ENCODE measurements at places on chromosomes 7 and 10.
A peak's percentile ranks its signal among the peaks of the same experiment; 100 is the strongest.

DNA sequence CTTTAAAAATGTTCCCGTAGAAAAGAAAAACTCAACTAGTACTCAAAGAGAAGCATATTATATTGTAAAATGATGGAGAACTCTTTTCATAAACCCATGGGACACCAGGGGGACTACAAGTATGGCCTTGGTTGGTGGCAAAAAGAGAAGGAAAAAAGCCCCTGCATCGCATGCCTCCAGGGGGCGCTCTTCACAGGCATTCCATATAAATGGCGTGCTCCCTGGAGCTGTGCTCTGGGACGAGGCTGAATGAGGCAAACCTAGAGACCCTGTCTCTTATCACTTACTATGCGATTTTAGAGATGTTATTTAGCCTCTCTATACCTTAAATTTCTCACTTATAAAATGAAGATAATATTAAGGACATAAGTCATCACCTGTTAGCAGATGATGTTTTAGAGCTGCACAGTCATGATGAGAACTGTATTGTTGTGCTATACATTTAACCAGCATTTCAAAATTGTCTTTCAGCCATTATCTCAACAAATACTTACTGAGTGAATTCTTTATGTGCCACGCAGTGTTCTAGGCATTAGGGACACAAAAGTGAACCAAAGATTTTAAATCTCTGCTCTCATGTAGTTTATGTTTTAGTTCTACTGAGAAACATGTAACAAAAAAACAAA is 105.8 kb downstream of the ARHGAP21 start:
- no peak for DNase-seq

DNA sequence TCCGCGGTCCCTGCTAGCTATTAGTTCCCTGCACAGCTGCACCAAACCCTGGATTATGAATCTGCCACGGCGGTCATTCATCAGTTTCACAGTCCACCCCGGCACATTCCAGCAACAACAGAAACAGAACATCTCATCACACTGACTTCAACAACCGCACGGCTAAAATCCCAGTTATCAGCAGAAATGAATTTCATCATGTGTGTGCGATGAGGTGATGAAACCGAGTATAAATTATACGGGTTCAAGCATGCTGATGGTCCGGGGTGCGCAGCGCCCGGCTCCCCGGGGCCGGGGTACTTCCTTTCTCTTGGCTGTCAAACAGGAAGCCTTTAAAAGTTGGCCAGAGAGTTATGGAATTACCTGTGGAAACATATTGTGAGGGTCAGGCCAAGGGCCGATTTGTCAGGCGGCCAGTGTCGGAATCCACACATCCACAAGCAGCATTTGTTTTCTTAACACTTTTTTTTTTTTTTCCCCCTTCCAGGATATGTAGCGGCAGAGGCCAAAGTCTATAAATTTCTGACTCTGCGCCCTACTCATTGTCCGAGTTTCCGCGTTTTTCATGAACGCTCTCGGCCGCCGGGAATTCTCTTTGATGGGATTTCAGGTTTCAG is 420.9 kb upstream of the MGMT start:
- no peak for DNase-seq

GRCh38 chr10:62437696-62438095 is 63.5 kb downstream of the ZNF365 start:
- no peak for DNase-seq

GRCh38 chr7:134654104-134654775 is 7.6 kb downstream of the BPGM start:
- DNase-seq: no peak

DNA sequence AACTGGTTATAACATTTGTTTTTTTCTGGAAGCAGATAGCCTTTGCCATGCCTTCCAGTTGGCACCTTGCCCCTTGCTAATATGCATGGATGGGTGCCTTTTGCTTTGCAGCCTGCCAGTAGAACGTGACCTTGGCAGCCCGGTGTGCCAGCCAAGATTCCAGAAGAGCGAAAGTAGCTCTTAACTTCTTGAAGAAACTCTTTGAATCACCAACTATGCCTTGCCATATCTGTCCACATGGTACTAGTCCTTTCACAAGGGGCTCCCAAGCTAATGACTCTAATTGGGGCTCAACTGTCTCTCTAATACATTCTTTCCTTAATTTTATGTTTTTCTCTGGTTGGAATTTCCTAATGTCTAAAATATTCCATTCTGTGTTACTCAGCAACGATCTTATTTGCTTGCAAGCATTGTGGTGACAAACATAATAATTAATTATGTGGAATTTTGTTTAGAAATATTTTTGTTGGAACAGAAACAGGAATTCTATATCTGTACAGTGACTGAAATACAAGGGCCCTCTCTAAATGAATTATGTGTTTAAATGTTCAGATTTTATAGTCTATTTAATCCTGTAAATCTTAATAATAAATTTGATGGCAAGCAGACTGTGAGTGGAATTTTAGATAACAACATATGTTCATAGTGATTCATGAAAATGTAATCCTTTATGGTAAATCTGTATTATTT is 45.8 kb downstream of the HDAC9 start:
- DNase-seq: no peak

DNA sequence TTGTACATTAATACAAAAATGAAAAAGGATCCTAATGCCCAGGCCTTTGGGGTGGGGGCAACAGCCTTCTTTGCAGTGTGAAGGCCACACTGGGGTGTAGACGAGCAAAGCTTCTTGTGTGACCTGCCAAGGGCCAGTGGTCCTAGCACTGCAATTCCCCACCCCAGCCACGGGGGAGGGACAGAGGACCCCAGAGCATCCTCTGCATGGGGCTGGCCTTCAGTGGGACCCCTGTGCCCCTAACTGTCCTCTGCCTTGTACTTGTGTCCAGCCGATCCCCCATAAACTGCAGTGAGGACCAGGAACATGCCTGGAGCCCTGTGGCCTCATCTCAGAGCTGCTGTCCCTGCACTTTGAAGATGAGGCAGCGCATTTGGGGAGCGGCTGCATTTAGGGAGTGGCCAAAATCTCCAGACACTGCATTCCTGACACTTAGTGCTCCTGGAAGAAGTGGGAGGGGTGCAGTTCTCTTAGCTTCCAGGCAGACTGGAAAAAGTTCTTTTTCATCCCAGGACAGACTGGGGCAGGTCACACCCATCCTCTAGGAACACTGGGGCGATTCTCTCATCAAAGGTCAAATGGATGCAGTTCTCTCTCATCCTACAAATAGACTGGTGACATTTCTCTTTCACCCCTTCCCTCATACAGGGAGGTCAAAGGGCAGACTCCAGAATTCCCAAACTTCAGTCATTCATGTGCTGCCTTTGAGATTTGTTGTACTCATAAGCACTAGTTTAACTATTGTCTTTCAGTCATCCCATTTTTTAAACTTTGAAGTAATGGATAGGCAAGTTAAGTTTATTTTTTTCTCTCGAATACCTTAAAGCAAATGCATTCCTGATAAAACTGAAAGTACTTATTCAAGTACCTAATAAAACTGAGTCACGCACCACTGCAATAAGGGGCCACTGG is 922 bp upstream of the MYO1G start:
- DNase-seq: no peak

GRCh38 chr10:67853512-67853911 is 15.5 kb upstream of the DNAJC12 start:
- DNase-seq: no peak

GRCh38 chr10:33952692-33953360 is 618.4 kb upstream of the NRP1 start:
- no peak for DNase-seq

DNA sequence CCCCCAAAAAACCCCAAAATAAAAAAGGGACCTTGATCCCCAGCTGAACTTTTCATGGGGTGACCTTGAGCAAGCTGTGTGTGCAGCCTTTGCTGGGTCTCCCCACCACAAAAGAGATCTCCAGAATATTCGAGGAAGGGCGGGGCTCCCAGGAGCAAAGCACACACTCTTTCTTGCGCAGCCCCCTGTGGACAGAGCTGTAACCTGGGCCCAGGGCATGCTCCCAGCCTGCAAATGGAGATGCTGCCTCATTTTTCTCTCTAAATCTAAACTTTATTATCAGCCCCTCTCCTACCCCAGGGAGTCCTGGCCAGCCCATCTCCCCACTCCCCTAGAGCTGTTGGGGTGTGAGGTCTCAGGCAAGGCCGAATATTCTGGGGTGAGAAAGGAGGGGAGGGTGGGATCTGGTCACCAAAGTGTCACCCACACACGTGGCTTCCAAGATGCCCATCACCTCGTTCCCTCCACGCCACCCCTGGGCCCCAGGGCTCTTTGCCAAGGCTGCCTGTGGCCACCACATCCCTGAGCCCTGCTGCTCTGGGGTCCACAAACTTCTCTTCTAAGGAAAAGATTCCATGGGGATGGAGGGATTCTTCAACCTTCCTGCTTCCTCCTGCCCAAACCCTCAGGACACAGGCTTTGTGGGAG is 1.7 kb upstream of the CALML3 start:
- DNase-seq: peak; percentile 75

- no peak for DNase-seq
Measured at GRCh38 chr7:144903201-144903600, 67.3 kb upstream of the TPK1 start.

DNA sequence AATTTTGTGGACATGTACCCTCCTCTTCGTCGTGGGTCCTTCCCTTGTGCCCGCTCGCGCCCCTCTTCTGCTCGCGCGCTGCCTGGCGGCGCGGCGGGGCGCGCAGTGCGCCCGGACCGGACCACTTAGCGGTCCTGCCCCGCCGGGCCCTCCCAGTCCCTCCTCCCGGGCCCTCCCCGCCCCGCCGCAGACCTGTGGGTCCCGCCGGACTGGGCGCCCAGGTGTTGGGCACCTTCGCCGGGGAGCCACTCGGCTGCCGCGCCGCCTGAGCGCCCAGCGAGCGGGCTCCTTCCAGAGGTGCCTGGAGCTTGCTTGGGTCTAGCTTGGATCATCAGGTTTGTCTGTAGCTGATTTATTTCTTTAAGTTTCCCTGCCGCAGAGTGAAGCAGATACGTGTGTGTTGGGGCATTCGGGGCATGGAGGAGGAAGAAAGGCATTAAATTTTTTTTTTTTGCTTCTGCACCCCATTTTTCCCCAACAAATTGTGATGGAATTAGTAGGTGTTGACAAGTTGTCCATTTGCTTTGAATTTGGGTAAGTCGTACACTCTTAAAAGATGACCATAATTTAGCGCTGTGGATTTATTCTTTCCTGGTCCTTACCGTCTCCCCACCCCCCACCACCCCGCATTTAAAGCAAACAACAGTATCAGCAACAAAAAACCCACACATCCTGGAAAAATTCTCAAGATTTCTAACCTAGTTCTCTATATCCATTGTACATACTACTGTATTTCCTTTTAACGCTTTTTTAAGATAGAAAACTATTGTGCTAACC is 905 bp downstream of the C1GALT1 start:
- peak; percentile 60 for DNase-seq

DNA sequence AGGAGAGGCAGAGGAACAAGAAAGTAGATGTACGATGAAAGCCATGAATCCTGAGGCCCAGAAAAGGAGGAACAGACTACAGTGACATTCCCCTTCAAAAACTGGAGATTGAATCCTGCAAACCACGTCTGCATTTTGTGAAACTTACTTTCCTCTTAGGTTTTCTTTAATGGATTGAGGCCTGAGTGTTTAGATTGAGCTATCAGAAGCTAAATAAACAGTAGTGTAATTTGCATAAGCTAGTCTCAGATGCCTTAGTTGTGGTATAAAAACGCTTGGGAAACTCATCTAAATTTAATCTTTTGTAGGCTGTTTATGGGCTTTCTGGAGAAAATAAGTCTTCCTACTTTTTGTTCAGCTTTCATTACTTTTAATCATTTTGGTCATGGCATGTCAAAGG is 94.8 kb upstream of the HDAC9 start:
- no peak for DNase-seq

DNA sequence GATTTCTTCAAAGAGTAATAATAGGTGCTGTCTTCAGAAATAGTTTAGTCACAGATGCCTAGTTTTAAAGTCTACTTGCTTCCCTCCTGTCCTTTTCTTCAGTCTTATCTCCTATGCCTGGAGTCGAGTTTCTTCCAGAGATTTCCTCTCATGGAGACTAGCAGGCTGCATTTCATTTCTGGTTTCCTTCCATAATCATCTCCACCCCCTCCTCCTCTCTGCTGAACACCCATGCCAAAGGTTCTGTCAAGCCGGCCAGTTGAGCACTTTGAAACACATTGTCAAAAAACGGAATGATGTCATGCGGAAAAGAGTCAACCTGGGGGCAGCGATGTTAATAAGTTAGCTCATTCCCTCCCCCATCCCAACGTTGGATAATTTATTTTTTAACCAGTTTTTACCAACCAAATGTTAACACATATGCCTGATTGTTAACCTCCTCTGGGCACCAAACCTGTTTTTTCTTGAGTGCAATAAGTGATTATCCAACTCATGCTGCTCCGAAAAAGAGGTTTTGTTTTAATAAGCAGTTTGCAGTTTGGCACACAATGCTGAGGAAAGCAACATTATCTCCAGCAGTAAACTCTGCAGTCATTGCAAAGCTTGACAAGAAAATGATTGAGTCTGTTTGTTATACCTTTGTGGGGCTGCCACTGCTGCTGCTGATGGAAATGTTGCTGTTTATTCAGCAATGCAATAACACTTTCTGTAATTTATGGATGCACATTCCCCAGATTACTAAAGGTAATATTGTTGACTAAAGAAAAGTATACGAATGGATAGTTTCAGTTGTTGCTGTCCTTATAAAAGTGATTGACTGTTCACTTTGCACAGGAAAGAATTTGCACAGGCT is 161.6 kb downstream of the LRMDA start:
- DNase-seq: no peak

DNA sequence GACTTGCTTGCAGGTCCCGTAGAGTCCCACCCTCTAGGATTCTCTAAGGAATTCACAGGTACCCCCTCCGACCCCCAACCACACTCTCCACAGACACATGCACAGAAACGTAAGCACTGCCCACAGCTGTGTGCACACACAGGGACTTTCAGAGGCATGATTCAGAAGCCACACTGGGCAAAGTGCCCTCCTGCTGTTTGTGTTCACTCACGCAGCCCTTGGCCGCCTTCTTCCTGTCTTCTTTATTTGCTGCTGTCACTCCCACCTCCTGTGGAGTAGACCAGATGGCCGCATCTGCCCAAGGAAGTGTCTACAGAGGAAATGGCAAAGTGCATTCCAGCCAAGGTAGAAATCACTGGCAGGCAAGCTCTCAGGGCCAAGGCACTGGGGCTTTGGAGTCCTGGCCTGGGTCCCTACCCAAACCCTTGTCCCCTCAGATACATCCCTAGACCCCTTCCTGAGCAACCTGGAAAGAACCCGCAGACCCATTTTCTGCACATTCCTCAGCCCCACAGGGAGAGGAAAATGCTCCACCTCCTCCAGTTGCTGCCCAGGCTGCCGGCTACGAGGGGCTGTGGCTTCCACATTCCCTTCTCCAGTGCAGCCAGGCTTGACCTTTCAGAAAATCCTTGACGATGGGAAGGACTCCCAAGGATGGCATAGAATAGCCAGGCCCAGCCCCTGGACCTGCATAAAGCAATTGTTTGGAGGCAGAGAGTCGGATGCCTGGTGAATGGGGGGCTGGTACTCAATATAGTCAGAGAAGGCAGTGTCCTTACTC is 21.6 kb upstream of the GIMAP8 start:
- DNase-seq: peak; percentile 55

All from chondrocyte (in vitro differentiated cells).